Thoracic aorta endothelial cell (primary cell): ENCODE measurements at places on chromosomes 6 and 20. TPM values are rescaled to one million over a fixed set of nuclear protein-coding genes. Genes with fewer than 3 reads are reported as not detected.

MUCL3 gene
- total RNA-seq = not detected in 2 replicates

TPD52L1 gene
- 4.3 and 4.7 TPM in 2 replicates for total RNA-seq

ADGRG6 gene
- 12.2 and 37.5 TPM in 2 replicates for total RNA-seq

TCF15 gene
- total RNA-seq = 0.13 and 0.14 TPM in 2 replicates

RCAN2 gene
- total RNA-seq = 0.13 and 0.29 TPM in 2 replicates

LRRN4 gene
- total RNA-seq = under 0.01 TPM in 1 of 2 replicates, not detected in the other

RNF114 gene
- total RNA-seq = 75.1 and 96.7 TPM in 2 replicates

TCF19 gene
- total RNA-seq = 24.2 and 30.3 TPM in 2 replicates

TSPO2 gene
- total RNA-seq = not detected in 2 replicates

OR2H1 gene
- total RNA-seq = not detected in 2 replicates

NR2E1 gene
- not detected in 2 replicates for total RNA-seq

APCDD1L gene
- total RNA-seq = 0.14 and 0.40 TPM in 2 replicates

TRIM38 gene
- 12.3 and 13.3 TPM in 2 replicates for total RNA-seq

PPP1R3G gene
- total RNA-seq = 0.36 and 0.40 TPM in 2 replicates

PTPRT gene
- total RNA-seq = not detected in 2 replicates

SLC22A7 gene
- not detected in 2 replicates for total RNA-seq

CHRNA4 gene
- not detected in 2 replicates for total RNA-seq

KIF25 gene
- not detected in 2 replicates for total RNA-seq

CLDN20 gene
- not detected in 2 replicates for total RNA-seq

C6orf141 gene
- total RNA-seq = 7.8 and 8.3 TPM in 2 replicates

MATN4 gene
- total RNA-seq = not detected in 2 replicates
